ENCODE measurements at places on chromosomes 12 and 14.

GRCh38 chr12:23795494-23795893 lies 154.0 kb downstream of the SOX5 start:
- no peak for DNase-seq

GRCh38 chr12:10634427-10634826 lies 21.0 kb upstream of the MAGOHB start:
- no peak for DNase-seq

GRCh38 chr12:80977346-80977745 lies 39.6 kb upstream of the LIN7A start:
- DNase-seq: no peak

- no peak for DNase-seq
Measured at GRCh38 chr14:99101855-99102461, 170.0 kb downstream of the BCL11B start.

DNA sequence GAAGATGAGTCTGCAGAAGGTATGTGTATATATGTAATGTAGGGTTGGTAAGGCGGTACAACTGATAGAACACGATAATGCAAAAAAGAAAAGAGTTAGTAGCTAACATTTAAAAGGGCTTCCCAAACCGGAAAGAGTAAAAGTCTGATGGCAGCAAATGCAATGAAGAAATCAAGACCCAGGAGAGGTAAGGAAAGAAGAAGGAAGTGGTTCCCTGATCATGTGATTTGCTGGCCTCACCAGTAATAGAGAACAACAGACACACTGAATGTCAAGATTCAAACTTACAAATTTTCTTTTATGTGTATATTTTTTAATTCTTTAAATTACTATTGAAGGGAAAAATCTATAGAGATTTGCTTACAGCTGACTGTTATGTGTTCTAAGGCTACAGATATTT lies 18.4 kb downstream of the ZFC3H1 start:
- DNase-seq: no peak

DNA sequence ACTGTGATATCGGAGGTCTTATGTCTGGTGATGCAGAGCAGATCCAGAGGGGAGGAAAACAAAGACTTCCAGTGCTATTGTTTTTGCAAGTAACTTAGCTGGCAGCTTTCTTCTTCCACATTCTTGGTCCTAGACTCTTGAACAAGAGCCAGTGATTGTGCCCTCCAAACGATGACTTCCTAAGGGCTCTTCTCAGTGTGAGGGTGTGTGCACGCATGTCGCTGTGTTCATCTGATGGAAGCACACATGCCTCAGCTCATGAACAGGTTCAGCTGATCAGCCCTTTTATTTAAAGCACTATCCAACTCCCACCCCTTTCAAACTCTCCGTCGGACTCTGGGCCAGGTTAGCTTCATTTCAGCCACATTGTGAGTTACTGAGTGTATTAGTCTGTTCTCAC lies 59.5 kb downstream of the SMOC1 start:
- DNase-seq: no peak

- no peak for DNase-seq
Measured at GRCh38 chr12:124601706-124602105, 34.3 kb upstream of the NCOR2 start.

DNA sequence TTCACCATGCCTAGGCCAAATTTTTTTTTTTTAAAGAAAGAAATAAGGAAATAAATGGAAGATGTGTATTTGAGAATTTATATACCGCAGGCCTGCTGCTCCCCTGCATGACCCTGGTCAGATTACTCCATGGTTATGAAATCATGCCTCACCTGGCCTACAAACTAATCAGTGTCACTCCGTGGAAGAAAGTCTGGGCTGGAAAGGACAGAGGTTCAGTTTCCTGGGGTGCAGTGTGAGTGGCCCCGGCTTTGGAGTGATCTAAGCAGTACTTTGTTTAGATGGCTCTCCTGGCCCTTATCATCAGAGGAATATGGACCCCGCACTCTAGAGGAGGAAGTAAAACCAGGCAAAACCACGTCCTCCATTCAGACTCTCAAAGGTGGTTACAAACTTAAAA lies 9.6 kb downstream of the APOBEC1 start:
- no peak for DNase-seq

All from stimulated activated CD4-positive, alpha-beta T cell treated with anti-CD3 and anti-CD28 coated beads, Interleukin-15, amount 100 ng/mL, for 1 hour (primary cell).